MV-4-11 (cell line): ENCODE measurements at places on chromosomes 7 and 10.

GRCh38 chr10:86362586-86363183, 3.9 kb downstream of the GRID1 start:
- no peak for DNase-seq

DNA sequence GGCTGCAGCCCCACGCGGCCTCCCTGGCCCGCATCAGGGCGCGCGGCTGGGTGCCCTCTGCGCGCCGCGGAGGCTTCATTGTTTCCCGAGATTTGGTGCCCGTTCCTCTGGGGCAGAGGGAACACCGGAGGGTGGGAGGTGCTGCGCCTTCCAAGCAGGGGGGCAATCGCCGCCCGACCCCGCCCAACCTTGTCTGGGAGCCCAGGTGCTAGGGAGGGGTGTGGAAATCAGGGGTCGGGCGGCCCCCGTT, 1.0 kb upstream of the NRP1 start:
- DNase-seq, result no peak

DNA sequence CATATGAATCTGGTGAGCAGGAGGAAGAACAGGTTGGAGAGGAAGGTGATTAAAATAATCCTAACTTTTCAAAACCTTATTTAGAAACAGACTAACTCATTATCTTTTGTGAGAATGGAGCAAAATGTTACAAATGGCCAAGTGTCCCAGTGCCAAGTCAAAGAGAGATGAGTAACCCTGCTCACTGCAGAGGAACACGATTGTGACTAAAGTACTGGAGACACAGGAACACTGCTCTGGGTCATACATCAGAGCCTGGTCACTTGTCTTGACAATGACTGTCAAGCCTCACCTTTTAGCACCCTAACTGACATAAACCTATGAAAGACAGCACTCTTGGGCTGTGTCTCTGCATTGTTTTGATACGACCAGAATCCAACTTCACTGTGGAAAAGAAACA, 108.8 kb downstream of the SGMS1 start:
- DNase-seq, result no peak

- peak; percentile 4 for DNase-seq
Measured at GRCh38 chr7:136009488-136010079, 32.4 kb upstream of the MTPN start.

DNA sequence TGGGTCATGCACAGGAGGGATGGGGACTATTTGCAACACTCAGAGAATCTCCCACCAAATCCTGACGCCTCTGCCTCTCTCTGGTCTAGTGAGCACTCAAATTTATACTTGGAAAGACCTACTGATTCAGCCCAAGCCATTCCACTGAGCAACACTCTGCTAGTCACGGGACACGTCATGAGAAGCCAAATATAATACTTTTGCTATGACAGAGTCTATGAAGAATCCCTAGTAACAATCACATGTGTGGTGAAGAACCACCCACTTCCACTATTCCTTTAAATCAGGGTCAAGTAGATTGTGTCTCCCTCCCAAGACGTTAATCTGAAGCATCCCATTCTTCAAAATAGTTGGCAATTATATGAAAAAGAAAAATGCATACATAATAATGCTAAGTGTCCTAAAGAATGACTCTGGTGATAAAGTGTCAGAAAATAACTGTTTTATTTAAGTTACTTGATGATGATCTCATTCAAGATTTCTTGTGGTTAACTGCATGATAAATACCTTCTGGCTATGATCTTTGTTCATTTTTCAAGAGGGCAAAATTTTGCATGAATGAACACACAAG, 28.5 kb downstream of the CHCHD3 start:
- DNase-seq, result no peak

GRCh38 chr7:70775570-70776156, 356.3 kb upstream of the GALNT17 start:
- DNase-seq, result no peak
